ENCODE measurements at places on chromosomes 12 and 14. TPM values are rescaled to one million over a fixed set of nuclear protein-coding genes. Genes with fewer than 3 reads are reported as not detected.

GLIPR1L1 gene
- not detected for total RNA-seq

REC8 gene
- total RNA-seq, result 22.3 TPM

DLST gene
- 126 TPM for total RNA-seq

TAS2R31 gene
- 1.1 TPM for total RNA-seq

TAS2R19 gene
- total RNA-seq, result 0.77 TPM

NRL gene
- 1.7 TPM for total RNA-seq

GRCh38 chr12:14974633-14975032 lies 1.8 kb downstream of the PDE6H start:
- DNase-seq, result no peak

GRCh38 chr12:14656846-14657245 lies 39.6 kb downstream of the GUCY2C start:
- no peak for DNase-seq

DNA sequence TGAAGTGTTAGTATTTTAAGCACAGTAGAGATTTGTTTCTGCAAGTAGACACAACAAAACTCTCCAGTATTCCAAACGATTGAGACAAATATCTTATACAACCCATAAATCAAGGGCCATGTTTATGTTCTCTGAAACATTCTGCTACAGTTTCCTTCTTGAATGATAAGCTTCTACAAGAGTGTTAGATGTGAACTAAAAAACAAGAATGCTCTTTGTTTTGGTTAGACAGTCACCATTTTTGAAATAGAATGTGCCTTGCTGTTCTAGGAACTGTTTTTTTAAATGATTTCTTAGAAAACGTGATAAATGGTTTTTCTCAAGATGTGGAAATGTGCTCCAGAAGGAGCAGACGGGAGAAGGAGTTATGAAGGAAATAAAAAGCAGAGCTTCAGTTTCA lies 1656.3 kb upstream of the FLRT2 start:
- no peak for DNase-seq

GRCh38 chr14:76872796-76873432 lies 46.7 kb downstream of the LRRC74A start:
- DNase-seq, result peak; percentile 79

DNA sequence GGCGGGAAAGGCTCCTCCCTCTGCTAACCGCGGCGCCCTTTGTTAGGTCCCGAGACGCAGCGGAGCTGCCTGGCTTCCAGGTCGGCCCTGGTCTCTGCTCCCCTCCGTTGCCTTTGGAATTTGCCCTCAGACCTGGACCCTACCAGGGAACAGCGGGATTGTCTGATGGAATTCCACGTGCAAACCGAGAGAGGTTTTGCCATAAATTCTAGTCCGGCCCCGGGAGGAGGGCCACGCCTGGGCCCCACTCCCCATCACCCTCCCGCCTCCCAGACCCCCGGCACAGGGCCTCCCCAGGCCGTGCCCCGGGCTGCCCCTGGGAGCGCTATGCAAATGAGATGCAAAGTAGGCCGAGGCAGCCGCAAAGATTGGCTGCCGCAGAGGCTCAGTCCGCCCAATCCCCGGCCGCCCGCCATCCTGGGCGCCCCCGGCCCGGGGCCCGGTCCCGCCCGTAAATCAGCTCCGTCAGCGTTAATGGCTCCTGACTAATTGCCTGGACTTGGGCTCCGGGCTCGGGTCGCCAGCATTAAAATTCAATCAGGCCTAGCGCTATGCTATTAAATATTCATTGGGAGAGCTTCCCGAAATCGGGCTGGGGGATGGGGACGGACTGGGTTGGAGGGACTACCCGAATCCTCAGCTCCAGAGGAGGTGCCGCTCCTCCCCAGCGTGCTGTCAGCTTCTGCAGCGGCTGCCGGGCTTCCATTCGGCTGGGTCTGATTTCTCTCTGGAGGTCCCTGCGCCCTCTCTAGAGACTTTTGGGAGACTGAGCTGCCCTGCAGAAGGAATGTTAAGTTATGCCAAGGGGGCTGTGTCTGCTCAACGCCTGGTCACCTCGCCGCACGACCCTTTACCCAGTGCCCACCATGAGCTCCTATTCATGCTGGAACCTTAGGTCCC lies 15.7 kb upstream of the FIGNL2 start:
- DNase-seq, result peak; percentile 70

GRCh38 chr12:26691234-26691970 lies 141.6 kb downstream of the ITPR2 start:
- DNase-seq, result no peak

DNA sequence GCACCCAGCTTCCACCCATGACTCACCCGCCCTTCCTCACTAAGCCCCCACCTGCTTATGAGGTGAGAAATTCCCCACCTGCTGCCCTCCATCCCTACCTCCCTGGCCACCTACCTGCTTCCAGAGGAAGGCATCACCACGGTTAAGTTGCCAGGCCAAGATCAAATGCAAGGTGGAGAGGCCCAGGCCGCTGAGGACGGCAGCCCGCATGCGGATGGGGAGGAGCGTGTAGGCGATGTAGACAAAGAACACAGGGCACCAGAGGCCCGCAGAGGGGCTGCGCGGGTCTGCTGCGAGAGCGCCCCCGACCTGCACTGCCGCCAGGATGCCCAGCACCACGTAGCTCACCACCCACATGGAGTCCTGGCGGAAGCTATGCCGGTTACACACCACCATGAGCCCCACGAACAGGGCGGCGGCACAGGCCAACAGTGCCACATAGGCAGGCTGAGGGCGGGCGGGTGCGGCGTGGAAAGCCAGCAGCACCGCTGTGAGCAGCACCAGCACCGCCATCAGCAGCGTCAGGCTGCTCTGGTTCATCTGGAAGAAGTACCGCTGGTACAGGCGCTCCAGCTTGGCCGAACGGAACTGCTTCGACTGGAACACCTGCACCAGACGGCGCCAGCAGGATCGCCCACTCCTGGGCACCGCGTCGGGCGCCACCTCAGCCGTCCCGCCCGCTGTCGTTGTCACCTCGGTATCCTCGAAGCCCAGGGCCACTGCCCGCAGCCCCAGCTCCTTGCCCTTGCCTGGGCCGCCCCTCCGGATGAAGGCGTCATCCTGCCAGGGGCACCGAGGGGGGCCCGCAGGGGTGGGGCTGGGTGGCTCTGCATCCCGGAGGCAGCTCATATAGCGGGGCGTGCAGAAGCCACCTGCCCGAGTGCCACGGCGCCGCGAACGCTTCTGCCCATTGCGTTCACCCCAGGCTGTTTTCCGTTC lies 6.2 kb downstream of the ADCY6 start:
- no peak for DNase-seq

DNA sequence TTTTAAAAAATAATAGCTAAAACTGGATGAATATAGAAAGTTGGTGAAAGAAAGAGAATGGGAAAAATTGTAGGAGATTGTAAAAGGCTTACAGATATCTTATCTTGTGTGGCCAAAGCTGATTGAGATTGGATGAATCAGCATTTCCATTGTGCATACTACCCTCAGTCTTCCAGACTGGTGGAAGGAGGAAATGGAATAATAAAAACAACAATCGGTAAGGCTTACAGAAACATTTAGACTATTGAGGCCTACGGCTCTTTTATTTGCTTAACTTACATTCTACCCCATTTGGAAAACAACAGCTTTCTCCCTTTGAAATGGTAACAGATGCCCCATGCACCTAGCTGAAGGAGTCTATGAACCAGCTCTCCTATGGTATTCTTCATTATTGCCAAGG lies 129.8 kb downstream of the PTPRB start:
- DNase-seq, result no peak

- no peak for DNase-seq
Measured at GRCh38 chr12:70330158-70330557, 35.9 kb upstream of the KCNMB4 start.

DNA sequence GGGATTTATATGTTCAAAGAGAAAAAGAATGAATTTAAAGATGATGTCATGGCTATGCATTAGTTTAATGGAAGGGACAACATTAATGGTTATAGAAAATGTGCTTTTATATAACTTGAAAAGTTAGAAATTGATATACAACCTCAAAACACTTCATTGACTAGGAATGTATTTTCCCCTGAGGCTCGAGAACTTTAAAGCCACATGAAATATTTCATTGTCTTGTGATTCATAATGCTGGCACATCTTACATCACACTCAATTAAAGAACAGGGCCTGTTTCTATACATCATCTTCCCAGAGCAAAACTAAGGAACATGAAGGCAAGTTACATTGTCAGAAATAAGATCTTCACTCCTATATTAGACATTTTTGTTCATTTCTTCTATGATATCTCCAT lies 35.2 kb upstream of the PAWR start:
- DNase-seq, result no peak

DNA sequence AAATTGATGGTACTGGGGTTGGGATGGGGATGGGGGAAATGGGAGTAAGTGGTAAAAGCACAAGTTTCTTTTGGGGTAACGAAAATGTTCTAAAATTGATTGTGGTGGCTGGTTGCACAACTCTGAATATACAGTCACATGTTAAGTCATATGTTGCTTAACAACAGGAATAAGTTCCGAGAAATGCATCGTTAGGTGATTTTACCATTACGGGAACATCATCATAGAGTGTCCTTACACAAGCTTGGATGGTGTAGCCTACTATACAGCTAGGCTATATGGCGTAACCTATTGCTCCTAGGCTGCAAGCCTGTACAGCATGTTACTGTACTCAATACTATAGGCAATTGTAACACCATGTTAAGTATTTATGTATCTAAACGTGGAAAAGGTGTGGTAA lies 31.0 kb downstream of the ITGA7 start:
- DNase-seq, result no peak

DNA sequence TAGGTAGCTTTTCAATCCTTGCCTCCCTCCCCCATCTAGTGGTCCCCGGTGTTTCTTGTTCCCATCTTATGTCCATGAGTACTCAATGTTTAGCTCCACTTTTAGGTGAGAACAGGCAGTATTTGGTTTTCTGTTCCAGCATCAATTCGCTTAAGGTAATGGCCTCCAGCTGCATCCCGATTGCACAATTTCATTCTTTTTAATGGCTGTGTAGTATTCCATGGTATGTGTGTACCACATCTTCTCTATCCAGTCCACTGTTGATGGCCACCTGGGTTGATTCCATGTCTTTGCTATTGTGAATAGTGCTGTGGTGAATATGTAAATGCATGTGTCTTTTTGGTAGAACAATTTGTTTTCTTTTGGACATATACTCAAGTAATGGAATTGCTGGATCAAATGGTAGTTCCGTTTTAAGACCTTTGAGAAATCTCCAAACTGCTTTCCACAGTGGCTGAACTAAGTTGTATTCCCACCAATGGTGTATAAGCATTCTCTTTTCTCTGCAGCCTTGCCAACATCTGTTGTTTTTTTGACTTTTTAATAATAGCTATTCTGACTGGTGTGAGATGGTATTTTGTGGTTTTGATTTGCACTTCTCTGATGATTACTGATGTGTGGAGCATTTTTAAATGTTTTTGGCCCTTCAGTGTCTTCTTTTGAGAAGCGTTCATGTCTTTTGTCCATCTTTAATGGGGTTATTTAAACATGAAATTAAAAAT lies 34.2 kb upstream of the ASPG start:
- DNase-seq, result no peak

DNA sequence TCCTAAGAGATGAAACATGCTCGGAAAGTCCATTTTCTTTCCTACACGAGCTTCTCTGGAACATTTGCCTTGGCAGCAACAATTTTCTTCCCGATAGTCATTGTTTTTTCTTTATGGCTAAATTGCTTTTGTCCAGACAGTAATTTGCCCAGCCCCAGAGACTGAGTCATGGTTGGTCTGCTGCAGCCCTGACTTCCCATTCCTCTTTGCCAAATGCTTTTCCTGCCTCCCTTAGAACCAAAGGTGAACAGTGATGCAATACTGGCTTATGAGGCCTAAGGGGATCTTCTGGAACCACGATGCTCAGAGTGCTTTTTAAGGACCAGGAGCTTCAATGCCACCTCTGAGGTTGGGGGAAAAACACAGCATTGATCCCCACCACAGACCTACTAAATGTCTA lies 1599.6 kb upstream of the TMEM132C start:
- no peak for DNase-seq

- no peak for DNase-seq
Measured at GRCh38 chr12:84218406-84218805, 694.2 kb downstream of the SLC6A15 start.
